ENCODE measurements at places on chromosomes 2 and 18. TPM values are rescaled to one million over a fixed set of nuclear protein-coding genes. Genes with fewer than 3 reads are reported as not detected.
A peak's percentile ranks its signal among the peaks of the same experiment; 100 is the strongest.

- H3K27me3 ChIP-seq: no peaks in the 10 kb centered on the region
- peaks cover 9% of the 10 kb centered on the region for H3K4me1 ChIP-seq
- no peak overlapping the region for H3K4me3 ChIP-seq
- DNase-seq: no peak
- H3K36me3 ChIP-seq: no peaks in the 10 kb centered on the region
These were observed 199.6 kb downstream of the HRH4 start for GRCh38 chr18:24659827-24660720.

DNA sequence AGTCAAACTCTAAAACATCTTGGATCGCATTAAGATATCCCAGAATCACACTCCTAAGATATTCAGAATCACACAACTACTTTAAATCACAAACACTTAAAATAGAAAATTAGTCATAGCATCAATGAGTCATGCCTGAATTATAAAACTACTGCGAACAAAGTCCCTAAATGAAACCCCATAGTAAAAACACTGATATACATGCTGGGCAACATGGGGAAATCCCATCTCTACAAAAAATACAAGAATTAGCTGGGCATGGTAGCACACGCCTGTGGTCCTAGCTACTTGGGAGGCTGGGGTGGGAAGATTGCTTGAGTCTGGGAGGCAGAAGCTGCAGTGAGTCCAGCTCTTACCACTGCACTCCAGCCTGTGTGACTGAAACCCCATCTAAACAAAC, 101.7 kb downstream of the COBLL1 start:
- DNase-seq: no peak
- no peak overlapping the region for H3K4me3 ChIP-seq
- no peaks in the 10 kb centered on the region for H3K36me3 ChIP-seq
- 0 out of 2 replicates have a peak, but pooled peaks cover under 1% of the 10 kb centered on the region for H3K4me1 ChIP-seq

DNA sequence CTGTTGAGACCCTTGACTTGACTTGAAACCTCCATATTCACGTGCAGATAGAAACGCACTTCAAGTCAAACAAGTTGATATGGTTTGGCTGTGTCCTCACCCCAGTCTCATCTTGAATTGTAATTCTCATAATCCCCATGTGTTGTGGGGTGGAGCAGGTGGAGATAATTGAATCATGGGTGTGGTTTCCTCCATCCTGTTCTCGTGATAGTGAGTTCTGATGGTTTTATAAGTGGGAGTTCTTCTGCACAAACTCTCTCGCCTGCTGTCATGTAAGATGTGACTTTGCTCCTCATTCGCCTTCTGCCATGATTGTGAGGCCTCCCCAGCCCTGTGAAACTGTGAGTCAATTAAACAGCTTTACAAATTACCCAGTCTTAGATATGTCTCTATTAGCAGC, 21.4 kb downstream of the SLC3A1 start:
- H3K4me3 ChIP-seq: no peak overlapping the region
- peaks cover 18% of the 10 kb centered on the region for H3K4me1 ChIP-seq
- no peaks in the 10 kb centered on the region for H3K27me3 ChIP-seq
- H3K36me3 ChIP-seq: no peaks in the 10 kb centered on the region
- H3K27ac ChIP-seq: no peak overlapping the region
- DNase-seq: no peak

DNA sequence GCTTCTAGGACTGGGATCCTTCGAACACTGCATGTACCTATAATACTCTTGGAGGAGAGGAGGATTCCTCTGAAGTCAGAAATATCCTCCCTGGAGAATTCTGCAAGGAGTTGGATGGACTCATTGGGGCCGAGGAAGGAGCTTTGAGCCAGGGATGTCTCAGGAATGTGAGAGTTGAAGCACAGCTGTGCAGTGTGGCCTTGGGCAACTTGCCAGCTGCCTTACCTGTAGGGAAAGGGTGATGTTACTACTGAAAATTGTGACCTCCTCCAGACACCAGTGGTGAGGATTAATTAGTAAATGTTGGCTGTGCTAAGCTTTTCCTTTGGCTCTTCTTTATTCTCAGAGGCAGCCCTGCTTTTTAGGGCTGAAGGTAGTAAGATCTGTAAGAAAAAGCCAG, 41.4 kb downstream of the FMNL2 start:
- DNase-seq: no peak
- no peak overlapping the region for H3K4me3 ChIP-seq
- H3K36me3 ChIP-seq: no peaks in the 10 kb centered on the region
- H3K4me1 ChIP-seq: peaks cover 50% of the 10 kb centered on the region
- no peaks in the 10 kb centered on the region for H3K27me3 ChIP-seq
- H3K27ac ChIP-seq: no peak overlapping the region

- no peak overlapping the region for H3K27ac ChIP-seq
- no peaks in the 10 kb centered on the region for H3K36me3 ChIP-seq
- peak overlapping the region; percentile 46 for H3K4me3 ChIP-seq
- DNase-seq: no peak
- peaks cover 29% of the 10 kb centered on the region for H3K4me1 ChIP-seq
These were observed 1.1 kb downstream of the FEV start for GRCh38 chr2:218983934-218984238.

Gene DLX1
- total RNA-seq: not detected

DNA sequence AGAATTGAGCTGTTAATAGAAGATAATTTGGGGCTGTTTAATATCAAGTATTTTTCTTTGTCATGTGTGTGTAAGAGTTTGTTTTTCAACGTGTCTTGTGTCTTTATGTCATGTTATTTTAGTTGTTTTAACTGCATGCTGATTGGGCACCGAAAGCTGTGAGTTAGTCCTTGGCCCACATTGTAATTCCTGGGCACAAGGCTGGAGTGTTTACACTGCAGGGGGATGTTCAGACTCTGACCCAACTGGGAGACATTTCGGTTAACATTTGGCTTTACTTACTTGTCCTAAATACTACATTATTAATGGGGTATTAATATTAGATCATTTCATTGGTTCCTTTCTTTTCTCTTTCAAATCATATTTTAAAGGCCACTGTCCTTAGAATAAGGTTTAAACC, 381.0 kb downstream of the OSR1 start:
- peaks cover 25% of the 10 kb centered on the region for H3K4me1 ChIP-seq
- no peaks in the 10 kb centered on the region for H3K27me3 ChIP-seq
- H3K36me3 ChIP-seq: no peaks in the 10 kb centered on the region
- no peak for DNase-seq

DNA sequence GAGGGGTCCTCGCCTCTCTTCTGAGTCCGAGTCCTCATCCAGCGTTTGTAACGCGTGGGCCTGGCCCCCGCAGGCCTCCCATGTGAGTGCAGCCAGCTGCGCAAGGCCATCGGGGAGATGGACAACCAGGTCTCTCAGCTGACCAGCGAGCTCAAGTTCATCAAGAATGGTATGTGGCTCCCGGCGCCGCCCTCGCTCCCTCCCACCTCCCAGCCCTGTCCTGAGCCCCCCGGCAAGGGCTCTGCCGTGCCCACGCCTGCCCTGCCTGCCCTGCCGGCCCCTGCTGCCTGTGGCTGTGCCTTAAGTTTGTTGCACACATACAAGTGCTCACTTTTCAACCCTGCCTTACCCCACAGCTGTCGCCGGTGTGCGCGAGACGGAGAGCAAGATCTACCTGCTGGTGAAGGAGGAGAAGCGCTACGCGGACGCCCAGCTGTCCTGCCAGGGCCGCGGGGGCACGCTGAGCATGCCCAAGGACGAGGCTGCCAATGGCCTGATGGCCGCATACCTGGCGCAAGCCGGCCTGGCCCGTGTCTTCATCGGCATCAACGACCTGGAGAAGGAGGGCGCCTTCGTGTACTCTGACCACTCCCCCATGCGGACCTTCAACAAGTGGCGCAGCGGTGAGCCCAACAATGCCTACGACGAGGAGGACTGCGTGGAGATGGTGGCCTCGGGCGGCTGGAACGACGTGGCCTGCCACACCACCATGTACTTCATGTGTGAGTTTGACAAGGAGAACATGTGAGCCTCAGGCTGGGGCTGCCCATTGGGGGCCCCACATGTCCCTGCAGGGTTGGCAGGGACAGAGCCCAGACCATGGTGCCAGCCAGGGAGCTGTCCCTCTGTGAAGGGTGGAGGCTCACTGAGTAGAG, 14.4 kb upstream of the ALLC start:
- no peaks in the 10 kb centered on the region for H3K27me3 ChIP-seq
- no peak overlapping the region for H3K27ac ChIP-seq
- H3K4me3 ChIP-seq: no peak overlapping the region
- no peaks in the 10 kb centered on the region for H3K4me1 ChIP-seq

- peak overlapping the region; percentile 81 for H3K27ac ChIP-seq
- H3K36me3 ChIP-seq: peaks cover 16% of the 10 kb centered on the region
- no peak for DNase-seq
- no peak overlapping the region for H3K4me3 ChIP-seq
- H3K27me3 ChIP-seq: no peaks in the 10 kb centered on the region
- H3K4me1 ChIP-seq: no peaks in the 10 kb centered on the region
These were observed 21.4 kb downstream of the KIF3C start for GRCh38 chr2:25960920-25961319.

- DNase-seq: no peak
- no peak overlapping the region for H3K27ac ChIP-seq
- H3K4me1 ChIP-seq: no peaks in the 10 kb centered on the region
- H3K4me3 ChIP-seq: no peak overlapping the region
- no peaks in the 10 kb centered on the region for H3K27me3 ChIP-seq
These were observed 30.5 kb upstream of the ATP8B1 start for GRCh38 chr18:57833441-57834101.

DNA sequence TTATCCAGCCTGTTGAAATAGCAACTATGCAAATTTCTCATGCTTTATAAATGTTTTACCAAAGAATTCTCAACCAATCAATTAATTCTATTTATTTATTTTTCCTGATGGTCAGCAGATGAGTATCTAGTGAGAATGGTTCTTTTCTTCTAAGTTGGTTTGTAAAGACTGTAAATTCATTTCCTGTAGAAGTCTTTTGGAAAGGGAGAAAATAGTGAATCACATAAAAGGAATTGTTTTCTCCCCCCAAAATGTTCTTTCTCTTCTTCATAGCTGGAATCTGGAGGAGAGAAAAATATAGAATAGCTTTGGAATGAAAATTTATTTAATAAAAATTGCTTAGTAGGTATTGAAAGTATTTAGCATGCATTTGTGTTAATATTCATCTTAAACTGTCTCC, 836.1 kb upstream of the ZEB2 start:
- H3K4me3 ChIP-seq: no peak overlapping the region
- no peaks in the 10 kb centered on the region for H3K4me1 ChIP-seq
- H3K36me3 ChIP-seq: no peaks in the 10 kb centered on the region
- no peaks in the 10 kb centered on the region for H3K27me3 ChIP-seq
- no peak overlapping the region for H3K27ac ChIP-seq
- no peak for DNase-seq

DNA sequence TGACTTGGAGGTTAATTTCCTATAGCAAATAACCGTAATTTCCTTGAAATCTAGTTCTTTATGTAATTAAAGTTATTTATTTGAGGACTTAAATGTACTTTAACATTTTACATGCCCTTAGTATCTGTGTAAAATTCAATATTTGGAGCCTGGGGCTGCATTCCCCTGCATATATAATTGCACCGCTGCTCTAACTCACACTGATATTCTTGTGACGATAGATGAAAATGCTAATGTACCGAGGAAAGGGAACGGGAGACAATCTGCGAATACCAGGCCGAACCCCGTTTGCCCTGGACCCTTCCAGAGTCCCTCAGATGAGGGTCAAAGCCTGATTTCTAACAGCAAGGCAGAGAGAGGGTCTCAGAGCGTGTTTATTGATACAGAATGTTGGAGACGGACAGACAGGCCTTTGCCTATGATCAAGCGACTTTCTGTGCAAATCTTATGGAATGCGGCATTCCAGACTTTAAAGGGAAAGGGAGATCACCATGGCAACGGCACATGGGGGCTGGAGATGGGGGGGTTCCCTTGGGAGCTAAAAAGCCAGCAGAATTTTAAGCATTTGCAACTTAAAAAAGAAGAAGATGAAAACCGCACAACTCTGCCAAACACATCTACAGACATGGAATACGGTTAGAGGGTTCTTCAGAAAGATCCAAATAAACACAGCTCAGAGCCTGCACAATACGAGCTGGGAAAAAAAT, 57.6 kb upstream of the TWIST2 start:
- H3K4me3 ChIP-seq: no peak overlapping the region
- H3K36me3 ChIP-seq: peaks cover 2% of the 10 kb centered on the region
- H3K27me3 ChIP-seq: no peaks in the 10 kb centered on the region
- H3K4me1 ChIP-seq: no peaks in the 10 kb centered on the region
- DNase-seq: no peak

DNA sequence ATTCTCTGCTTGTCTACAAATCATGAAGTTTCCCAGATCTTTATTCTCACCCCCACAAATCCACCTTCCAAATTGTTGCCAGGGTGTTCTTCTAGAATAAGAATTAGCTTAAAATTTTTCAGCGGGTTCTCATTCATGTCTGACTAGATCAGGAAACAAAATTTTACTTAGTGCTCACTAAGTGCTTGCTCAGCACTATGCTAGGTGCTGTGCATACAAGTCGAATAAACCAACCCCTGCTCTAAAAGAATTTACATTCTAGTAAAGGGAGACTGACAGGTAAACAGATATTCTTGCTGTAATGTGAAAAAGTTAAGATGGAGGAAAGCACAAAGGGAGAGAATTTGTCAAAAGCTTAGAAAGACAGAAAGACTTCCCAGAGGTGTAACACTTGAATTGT, 2.4 kb upstream of the FSIP2 start:
- no peak for DNase-seq
- no peak overlapping the region for H3K27ac ChIP-seq
- peaks cover 24% of the 10 kb centered on the region for H3K4me1 ChIP-seq
- H3K36me3 ChIP-seq: no peaks in the 10 kb centered on the region

- H3K4me1 ChIP-seq: peaks cover 27% of the 10 kb centered on the region
- peak within 1 kb of the TSS; percentile 35 for H3K27ac ChIP-seq
- peak within 1 kb of the TSS; percentile 94 for H3K4me3 ChIP-seq
- DNase-seq: peak; percentile 65
These were observed at the start of gene DGKD for GRCh38 chr2:233353769-233354499. TSS of gene DGKD (plus strand) at chr2:233354494. CDS start at chr2:233354519, 25 bp downstream.

Gene MARCO
- total RNA-seq: 0.11 TPM

DNA sequence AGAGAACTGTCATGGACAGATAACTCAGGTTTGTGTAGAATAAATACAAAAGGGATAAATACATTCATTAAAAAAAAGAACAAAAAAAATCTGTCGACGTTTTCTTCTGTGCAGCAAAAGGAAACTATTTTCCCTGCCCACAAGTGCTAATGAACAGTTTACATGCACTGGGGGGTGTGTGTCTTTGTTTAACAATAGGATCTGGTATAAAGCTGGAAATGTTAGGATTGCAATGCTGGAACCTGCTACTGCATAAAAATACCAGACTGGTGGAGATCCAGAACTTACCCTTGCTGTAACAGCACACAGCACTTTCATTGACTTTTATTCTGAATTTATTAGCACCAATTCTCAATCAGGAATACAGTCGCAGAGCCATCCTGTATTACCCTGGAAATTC, 84.6 kb upstream of the THOC1 start:
- no peak for DNase-seq
- no peak overlapping the region for H3K4me3 ChIP-seq
- H3K27me3 ChIP-seq: no peaks in the 10 kb centered on the region
- no peak overlapping the region for H3K27ac ChIP-seq
- no peaks in the 10 kb centered on the region for H3K36me3 ChIP-seq

GRCh38 chr2:11582862-11583752, 49.3 kb downstream of the GREB1 start:
- no peak overlapping the region for H3K4me3 ChIP-seq
- peak; percentile 84 for DNase-seq
- H3K4me1 ChIP-seq: peaks cover 28% of the 10 kb centered on the region
- H3K36me3 ChIP-seq: peaks cover 24% of the 10 kb centered on the region
- H3K27ac ChIP-seq: peak overlapping the region; percentile 58
- no peaks in the 10 kb centered on the region for H3K27me3 ChIP-seq
